ENCODE measurements at places on chromosomes 6 and 20.
A peak's percentile ranks its signal among the peaks of the same experiment; 100 is the strongest.

GRCh38 chr20:48006036-48006833, 221.0 kb upstream of the SULF2 start:
- no peak for DNase-seq

DNA sequence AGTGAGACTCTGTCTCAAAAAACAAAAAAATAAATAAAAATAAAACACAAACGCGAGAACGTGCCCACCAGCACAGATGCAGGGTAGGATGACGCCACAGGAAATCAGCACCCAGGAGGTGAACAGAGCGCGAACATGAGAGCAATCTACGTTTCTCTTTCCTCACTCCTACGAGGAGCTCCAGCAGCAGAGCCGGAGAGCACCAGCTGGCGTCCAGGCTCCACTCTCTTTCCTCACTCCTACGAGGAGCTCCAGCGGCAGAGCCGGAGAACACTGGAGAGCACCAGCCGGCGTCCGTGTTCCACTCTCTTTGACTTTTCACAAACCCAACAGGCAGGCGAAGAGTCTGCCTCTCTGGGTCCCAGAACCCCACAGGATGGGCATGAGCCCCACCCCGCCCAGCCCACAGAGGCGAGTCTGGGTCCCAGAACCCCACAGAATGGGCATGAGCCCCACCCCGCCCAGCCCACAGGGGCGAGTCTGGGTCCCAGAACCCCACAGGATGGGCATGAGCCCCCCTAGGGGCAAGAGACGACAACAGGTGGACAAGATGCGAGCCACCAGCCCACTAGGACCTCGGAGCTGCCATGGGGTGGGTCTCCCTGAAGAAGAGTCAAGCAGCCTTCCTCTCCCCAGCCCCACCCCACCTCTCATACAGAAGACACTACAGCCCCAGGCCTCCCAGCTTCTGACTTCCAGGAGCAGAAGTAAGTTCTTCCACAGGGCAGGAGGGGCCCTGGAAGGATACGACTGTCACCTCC, 20.2 kb downstream of the ZBTB46 start:
- DNase-seq = no peak

DNA sequence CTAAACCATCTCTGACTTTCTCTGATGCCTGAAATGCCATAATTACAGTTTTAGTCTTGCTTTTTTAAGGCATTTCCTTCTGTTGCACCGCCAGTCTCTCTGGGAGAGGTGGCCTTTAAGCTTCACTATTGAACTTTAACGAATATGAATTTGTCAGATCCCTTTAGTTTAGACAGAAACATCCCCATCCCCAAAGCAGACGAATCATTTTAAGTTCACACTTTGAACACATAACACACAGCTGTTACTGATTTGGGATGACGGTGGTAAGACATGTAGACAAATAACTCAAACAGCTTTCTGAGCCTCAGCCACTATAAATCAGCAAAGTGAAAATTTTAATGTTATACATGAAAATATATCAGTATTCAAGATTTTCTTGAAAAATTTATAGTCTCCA, 7.2 kb upstream of the IPCEF1 start:
- no peak for DNase-seq

- DNase-seq = no peak
Measured at GRCh38 chr6:166325383-166326042, 16.8 kb downstream of the SFT2D1 start.

DNA sequence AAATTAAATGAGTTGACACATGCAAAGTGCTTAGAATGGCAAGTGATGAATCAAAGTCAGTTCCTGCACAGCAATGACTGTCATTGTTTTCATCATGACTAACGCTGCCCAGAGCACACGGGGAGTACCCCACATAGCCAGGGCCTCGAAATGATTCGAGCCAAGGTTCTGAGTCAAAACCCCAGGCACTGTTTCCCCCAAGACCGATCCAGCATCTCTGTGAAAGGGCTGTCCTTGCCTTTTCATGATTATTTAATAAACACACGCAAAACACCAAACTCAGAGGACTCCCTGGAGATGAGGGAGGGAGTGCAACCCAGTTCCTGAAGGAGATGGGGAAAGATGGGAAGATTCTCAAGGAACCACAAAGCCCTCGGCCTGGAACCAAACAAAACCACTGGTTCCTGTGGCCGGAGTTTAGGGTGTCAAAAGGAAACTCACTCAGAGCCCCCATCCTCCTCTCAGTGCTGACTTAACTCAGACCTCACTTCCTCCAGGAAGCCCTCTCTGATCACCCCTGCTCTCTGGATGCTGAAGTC, 3.8 kb downstream of the PREX1 start:
- DNase-seq = no peak

- DNase-seq = peak; percentile 23
Measured at GRCh38 chr6:72580281-72580940, 41.5 kb upstream of the KCNQ5 start.

DNA sequence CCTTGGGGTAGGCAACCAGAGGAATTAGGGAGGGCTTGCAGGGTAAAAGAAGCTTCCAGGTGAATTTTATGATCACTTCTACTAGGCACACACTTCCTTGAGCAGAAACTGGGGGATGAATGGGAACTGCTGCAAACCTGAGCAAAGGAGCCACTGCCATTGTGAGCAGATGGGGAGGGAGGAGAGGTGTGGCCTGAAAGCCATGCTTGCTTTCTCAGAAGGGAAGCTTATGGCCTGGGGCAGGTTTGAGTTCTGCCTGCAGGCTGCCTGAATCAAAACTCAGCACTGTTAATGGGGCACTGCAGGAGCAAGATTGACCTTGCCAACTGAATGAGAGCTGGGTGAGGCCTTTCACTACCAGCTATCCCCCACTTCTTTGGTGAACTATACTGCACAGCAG, 328.1 kb downstream of the NKAIN2 start:
- DNase-seq = no peak

DNA sequence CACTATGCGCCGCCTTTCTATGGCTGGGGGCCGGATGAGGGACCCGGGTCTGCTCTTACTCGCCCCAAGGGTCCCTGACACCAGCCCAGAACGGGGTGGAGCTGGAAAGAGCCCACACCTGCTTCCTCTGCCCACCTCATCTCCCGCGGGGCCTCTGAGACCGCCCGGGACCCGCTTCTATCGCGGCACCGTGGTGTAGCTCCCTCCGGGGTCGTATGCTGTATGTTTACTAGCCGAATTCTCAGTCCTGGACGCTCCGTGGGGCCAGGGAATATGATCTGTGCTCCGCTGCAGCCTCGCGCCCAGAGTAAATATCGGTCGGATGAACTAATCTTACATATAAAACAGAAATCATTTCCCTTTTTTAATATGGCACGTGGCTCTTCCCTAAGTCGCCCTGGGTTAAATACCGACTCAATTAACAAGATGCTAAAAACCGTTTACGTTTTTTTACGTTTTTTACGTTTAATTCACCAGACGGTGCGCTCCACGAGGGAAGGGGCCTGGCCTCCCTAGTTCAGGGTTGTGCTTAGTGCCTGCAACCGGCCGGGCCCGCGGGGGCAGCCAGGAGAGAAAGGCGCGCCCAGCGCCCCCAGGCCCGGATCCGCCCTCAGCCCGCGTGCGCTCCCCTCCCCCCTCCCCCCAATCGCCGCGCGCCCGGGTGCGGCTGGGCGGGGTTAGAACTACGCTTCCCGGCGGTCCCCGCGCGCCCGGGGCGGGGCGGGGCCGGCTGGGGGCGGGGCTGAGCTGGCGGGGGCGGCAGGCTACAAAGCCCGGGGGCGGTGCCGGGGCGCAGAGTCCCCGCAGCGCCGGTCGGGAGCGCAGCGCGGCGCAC, at the start of gene RBM38:
TSS of gene RBM38 (plus strand) at position 793 of the 835 bp plus-strand sequence. CDS start 186 bp downstream, outside the sequence.
- DNase-seq = peak; percentile 8

DNA sequence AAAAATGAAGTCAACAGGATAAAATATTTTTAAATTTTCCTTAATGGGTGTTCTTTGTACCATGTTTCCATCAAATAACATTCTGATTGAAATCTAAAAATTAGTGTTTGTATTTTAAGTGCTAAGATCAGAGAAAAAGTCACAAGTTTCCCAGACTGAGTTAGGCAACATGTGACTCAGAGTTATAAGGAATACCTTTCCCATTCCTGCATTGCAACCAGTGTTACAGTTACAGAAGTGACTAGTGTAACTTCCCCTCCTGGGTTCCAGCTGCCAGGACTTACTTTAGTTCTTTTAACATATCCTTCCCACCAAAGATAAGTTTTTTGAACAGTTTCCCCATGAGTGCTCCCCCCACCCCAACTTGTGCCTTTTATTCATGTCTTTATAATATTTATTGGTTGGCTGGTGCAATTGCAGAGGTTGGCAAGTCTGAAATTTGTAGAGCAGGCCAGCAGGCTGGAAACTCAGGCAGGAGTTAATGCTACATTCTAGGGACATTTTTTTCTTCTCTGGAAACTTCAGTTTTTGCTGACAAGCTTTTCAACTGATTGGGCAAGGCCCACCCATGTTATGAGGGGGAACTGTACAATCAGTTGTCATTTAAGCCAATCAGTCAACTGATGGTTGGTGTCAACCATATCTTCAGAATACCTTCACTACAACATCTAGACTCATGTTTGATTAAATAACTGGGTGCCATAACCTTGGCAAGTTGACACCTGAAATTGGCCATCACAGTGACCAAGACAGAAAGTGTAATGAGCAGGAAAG, 22.9 kb upstream of the ESR1 start:
- no peak for DNase-seq

- DNase-seq = no peak
Measured at GRCh38 chr20:32385541-32385940, 27.4 kb downstream of the ASXL1 start.

- no peak for DNase-seq
Measured at GRCh38 chr20:58482416-58482815, 32.8 kb downstream of the APCDD1L start.

GRCh38 chr6:170429450-170429849, 122.9 kb downstream of the FAM120B start:
- DNase-seq = no peak

DNA sequence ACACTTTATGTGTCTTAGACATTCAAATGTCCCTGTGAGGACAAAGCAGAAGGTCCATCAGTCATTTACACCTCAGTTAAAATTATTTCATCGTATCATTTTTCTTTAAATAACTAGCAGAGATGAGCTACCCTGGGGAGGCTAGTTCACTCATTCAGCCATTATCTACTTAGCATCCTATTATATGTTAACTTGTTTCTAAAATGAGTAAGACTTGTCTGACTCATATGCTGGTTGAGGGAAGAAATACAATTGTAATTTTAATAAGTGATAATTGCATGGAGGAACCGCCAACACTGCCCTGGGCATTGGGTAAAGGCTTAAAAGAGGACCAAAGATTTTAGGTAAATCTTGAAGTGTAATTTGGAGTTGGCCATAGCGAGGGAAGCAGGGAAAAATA, 12.4 kb upstream of the PTPRK start:
- no peak for DNase-seq

DNA sequence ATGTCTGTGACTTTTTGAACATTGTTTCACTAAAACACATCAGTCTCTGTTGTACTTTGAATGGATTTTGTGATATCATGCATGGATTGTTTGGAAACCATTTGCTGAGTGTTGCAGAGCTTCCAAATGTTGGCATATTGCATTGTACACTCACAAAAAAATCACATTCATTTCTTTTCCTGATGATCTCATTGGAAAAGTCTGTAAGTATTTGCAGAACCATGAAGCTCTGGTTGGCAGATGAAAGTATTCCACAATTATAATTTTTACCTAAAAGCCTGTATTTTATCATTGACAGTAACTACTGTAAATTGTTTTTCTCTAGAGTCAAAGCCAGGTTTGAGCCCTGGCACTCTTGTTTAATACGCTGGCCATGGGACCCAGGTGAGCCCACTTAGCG, 42.1 kb downstream of the VAPB start:
- no peak for DNase-seq

GRCh38 chr20:38997622-38998021, 35.5 kb downstream of the DHX35 start:
- DNase-seq = no peak

GRCh38 chr6:20234136-20234535, 21.9 kb upstream of the MBOAT1 start:
- DNase-seq = no peak

DNA sequence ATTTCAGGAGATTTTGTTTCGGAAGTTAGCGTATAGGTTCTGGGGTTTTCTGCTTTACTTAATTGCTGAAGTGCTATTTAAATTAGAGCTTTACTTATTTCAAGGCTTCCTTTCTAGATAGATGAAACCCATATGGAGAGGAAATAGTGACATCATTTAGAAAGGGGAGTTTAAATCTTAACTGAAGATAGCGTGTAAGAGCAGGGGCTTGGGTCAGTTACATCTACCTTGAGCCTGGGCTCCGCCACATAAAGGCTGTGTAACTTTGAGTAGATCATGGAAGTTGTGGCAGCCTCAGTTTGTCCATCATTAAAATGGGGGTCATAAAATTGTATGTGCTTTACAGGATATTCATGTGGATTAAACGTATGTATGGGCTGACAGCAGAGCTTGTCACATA, 4.7 kb downstream of the CDS2 start:
- DNase-seq = no peak

GRCh38 chr6:22049002-22049401, 247.8 kb downstream of the PRL start:
- no peak for DNase-seq

DNA sequence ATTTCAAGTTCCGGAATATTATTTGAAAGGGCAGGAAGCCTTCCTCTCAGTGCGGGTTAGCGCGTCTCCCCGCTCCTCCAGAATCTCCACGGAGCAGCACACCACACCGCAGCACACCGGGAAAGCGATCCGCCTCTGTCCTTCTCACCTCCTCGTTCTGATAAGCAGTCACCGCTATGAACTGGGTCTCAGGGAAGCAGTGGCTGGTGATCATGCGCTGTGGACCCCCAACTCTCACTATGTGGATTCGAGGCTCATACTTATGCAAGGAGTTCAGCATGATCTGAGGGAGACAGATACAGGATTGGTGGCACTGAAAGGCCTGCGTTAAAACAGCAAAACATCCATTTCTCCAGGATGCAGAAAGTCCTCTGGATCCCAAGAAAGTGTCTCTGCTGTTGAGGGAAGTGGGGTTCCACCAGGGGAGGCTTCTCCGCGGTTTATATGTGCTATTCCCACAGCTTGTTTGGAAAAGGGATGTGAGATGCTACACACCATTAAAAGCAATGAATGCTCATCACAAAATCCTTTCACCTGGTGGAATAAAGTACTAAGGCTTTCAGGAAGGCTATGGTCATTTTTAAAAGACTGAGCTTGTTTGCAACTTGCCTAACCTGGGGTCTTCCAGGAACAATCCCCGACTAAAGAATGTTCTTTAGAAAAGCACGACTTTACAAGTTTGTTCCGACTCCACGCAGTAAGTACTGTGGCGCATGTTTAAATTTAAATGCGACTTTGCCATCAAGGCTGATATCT, 1.9 kb downstream of the TBXT start:
- no peak for DNase-seq

Data from DMS 273 treated with DMSO at 0.1 percent for 48 hours (cell line).